ENCODE measurements at places on chromosomes 11 and 22.

DNA sequence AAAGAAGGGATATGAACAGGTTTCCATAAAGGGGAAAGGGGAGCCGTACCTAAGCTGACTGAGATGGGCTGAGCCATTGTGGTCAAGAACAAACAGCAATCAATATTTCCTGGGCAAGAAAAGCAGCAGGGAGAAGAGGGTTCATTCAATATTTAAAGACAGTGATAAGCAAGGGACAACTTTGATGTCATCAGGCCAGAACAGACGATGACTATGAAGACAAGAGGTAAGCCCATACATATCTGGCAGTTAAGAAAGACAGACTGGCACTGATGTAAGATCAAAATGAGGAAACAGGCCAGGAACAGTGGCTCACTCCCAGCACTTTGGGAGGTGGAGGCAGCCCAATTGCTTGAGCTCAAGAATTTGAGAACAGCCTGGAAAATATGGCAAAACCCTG is 2.4 kb downstream of the OR5A2 start:
- DNase-seq: no peak

GRCh38 chr11:85709941-85710702 is 24.1 kb upstream of the CCDC89 start:
- no peak for DNase-seq

DNA sequence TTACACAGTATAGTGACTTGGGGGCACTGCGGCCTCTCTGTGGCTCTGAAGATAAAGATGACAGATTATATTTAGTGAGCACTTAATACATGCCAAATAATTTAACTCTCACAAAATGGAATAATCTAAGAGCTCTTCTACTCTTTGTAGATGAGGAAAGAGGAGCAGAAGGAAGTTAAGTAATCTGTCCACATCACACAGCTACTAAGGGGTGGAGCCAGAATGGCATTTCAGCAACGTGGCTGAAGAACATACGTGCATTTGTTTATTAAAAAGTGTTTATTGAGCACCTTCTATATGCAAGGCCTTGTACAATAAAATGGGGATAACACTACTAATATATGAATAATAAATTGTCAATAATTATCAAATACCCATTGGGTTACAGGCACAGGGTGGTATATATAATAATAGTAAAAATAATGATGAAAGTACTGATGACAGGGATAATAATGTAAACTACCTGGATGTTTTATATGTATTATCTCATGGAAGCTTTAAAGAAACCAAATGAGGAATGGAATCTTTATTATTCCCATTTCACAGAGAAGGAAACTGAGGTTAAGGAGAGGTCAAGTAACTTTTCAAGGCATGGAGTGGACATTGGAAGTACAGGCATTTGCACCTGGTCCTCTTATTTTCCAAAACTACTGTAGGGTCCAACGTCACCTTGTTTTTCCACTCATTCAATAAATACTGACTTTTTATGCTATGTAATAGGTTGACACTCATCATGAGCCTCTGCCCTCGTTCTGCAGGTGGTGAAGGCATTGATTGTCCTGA is 38.0 kb upstream of the IL17RA start:
- no peak for DNase-seq

DNA sequence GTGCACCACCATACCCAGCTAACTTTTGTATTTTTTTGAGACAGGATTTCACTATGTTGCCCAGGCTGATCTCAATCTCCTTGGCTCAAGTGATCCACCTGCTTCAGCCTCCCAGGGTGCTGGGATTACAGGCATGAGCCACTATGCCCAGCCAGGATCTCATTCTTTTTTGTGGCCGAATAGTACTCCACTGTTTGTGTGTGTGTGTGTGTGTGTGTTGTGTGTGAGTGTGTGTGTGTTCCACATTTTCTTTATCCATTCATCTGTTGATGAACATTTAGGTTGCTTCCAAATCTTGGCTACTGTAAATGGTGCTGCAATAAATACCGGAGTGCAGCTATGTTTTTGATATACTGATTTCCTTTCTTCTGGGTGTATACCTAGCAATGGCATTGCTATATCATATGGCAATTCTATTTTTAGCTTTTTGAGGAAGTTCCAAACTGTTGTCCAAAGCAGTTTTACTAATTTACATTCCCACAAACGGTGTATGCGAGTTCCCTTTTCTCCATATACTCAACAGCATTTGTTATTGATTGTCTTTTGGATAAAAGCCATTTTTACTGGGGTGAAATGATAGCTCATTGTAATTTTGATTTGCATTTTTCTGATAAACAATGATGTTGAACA is 105.4 kb downstream of the TTC28 start:
- DNase-seq: no peak

- no peak for DNase-seq
Observed at GRCh38 chr11:1156506-1157340, 1.0 kb upstream of the MUC5AC start.

- DNase-seq: no peak
Observed at GRCh38 chr11:78193806-78194205, 5.1 kb downstream of the USP35 start.

Data from LHCN-M2 (cell line).